Skeletal muscle cell (primary cell): ENCODE measurements at places on chromosomes 3 and 15.

DNA sequence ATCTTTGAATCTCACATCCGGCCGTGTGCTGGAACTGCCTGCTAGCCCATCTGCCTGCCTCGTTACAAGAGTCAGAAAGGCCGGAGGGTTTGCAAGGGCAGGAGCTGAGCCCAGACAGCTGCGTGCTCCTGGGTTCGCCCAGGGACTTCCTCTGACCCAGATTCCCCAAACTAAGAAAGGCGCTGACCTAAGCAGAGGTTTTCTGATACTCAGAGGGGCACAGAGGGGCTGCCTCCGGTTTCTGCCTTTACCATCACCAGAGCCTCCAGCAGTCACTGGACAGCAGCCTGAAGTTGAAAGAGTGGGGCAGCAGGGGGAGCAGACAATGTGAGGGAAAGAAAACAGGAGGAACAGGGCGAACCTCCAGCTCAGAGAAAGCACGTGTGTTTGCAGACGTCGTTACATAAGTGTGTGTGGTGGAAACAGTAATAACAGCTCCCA, 33.4 kb upstream of the RAD18 start:
- no peak for DNase-seq

DNA sequence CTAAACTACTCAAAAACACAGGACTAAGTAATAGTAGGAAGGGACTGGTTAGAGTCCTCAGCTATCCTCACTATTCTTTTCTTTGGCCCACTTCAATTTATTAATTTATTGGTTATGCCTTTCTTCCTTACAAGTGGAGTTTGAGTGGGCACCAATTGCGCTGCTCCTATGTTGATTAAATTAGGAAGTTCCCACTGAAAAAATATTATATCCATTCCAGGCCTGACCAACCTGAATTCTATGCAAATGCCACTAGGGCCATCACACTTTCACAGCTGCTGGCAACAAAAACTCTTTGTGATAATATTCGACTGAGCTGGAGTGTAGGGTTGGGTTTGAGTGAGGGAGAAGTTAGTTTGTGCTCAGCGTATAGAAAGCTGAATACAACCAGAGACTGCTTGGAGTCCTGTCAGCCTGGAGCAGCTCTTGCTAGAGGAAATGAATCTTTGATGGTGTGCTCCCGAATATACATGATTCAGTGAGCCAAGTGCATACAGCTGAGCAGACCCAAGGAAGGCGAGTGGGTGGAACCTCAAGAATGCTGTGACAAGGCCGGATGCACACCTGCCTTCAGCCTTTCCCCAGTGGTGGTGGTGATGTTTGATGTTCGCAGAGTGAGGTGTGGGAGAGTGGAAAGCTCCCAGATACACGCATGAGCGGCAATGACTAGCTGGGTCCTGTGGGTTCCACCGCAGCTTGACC, 1.5 kb downstream of the ARHGEF3 start:
- no peak for DNase-seq

- DNase-seq, result no peak
Measured at GRCh38 chr15:43408789-43409188, 37.9 kb downstream of the TUBGCP4 start.

GRCh38 chr15:56837273-56837672, 81.2 kb upstream of the TCF12 start:
- no peak for DNase-seq

- DNase-seq, result no peak
Measured at GRCh38 chr15:54567408-54568035, 589.3 kb downstream of the UNC13C start.

DNA sequence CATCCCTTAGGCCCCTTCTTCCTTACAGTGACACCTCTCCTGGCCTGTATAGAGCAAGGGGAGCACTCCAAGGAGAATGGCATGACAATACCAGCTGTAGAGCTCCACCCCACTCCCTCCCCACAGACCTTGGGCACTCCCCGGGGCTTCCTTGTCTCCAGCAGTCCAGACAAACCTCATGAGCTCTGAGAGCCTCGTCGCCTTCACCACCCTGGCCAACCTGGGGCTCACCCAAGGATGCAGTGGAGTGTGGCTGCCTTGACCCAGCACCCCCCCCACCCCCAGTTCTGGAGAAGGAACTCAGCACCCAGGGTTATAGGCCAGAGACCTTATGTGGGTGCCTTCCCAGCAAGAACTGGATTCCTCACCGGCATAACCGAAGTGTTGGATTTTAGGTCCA, 7.4 kb upstream of the SLCO2A1 start:
- DNase-seq, result no peak

GRCh38 chr3:23111797-23112196, 91.3 kb upstream of the UBE2E2 start:
- no peak for DNase-seq

DNA sequence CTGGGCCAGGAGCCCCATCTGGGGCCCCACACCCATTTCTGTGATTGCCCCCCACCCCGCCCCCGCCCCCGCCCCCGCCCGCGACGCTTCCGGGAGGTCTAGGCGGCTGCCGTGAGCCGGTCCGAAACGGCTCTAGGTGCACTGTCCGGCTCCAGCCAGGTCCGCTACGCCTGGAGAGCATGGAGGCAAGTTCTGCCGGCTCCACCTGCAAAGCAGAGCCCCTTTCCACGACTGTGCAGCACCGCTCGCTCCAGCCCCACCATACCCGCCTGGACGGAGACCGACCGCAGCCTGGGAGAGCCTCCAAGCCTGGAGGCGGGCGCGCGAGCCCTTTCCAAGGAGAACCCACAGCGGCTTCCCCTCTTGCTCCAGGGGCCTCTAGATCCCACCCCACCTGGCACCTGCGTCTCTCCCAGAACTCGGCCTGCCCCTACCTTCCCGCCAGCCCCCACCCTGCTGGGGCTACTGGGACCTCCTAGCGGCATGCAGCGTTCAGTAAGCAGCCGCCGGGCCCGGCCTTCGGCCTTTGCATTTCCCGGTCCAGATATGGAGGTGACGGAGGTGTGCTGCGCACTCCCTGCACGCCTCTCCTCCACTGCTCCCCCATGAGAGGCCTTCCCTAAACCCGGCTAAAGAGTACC, 66.2 kb downstream of the KLF13 start:
- no peak for DNase-seq
